ENCODE measurements at places on chromosomes 7 and 10.

DNA sequence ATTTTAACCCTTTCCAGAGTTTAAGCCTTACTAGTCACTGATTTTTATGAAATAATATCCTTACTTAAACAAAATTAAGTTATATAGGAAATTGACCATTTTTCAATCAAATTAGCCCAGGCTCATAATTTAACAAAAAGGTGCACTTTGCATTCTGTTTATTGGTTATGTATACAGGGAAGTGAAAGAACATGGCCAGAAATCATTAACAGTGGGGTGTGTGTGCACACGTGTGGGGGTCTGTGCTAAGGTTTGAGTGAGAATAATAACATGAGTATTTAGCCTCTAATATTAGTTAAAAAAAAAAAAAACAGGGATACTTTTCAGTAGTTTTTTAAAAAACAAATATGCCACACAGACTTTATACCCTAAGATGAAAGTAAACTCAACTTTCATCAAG is 510.5 kb upstream of the PFKP start:
- no peak for DNase-seq

- no peak for DNase-seq
Observed at GRCh38 chr7:153301936-153302335, 542.4 kb downstream of the ACTR3B start.

- no peak for DNase-seq
Observed at GRCh38 chr7:113873554-113874151, 45.2 kb downstream of the PPP1R3A start.

DNA sequence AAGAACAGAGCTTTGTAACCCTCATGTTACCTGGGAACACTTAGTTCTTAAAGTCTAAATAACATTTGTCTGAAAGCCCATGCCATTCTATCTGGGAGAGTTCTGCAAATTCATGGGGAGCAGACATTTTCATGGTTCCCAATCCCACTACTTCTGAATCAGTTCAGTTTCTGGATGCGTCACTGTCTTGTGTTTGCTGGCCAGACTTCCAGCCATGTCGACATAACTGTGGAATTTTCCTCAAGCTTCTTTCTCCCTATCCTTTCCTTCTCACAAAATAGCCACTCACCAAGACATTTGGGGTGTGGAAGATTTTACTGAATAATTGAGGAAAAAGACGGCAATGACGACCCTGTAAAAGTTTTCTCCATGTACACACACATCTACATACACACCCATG is 272.5 kb downstream of the NEBL start:
- no peak for DNase-seq

DNA sequence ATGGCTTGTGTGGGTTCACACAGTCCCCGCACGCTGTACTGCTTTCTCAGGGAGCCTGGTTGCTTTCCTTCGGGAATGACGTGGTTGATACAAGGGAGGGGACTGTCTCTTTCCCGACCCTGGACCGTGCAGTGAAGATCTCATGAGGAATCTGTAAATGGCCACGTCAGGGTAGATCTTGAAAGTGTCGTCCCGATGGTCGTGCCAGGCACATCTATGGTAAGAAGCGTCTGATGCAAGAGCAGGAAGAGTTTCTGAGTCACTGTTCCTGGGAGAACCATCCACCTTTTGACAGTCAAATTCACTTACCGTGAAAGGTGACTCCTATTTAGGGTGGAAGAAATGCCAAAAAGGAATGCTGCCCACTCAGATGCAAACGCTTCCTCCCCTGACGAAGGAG is 500.4 kb downstream of the PTPRN2 start:
- DNase-seq, result no peak

- peak; percentile 56 for DNase-seq
Observed at GRCh38 chr10:61793760-61794703, 107.5 kb upstream of the ARID5B start.

- peak; percentile 43 for DNase-seq
Observed at GRCh38 chr7:104979167-104979841, 34.7 kb upstream of the KMT2E start.

GRCh38 chr7:123747620-123748141 is 1.1 kb downstream of the WASL start:
- peak; percentile 85 for DNase-seq

DNA sequence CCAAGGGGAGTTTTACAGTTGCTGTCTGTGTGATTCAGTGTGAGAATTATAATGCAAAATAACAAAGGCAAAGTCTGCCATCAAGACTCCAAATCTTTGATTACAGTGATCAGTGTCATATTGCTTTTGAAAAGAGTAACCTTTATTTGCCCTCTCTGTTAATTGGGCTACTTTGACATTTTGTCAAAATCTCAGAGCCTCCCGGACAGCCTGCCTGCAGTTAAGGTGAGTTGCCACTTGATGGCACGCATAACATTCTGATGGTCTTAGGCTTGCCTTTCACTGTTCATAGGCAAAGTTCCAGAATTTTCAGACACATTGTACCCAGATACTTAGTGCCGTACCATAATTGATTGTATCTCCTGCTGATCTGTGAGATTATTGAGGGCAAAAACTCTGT is 253.5 kb downstream of the ABCA13 start:
- DNase-seq, result peak; percentile 0

- DNase-seq, result no peak
Observed at GRCh38 chr10:57225920-57226319, 864.9 kb upstream of the ZWINT start.

GRCh38 chr7:128672927-128673517 is 930 bp downstream of the GARIN1A start:
- peak; percentile 28 for DNase-seq

All from KBM-7 (cell line).